ENCODE measurements at places on chromosomes 6 and 20.

DNA sequence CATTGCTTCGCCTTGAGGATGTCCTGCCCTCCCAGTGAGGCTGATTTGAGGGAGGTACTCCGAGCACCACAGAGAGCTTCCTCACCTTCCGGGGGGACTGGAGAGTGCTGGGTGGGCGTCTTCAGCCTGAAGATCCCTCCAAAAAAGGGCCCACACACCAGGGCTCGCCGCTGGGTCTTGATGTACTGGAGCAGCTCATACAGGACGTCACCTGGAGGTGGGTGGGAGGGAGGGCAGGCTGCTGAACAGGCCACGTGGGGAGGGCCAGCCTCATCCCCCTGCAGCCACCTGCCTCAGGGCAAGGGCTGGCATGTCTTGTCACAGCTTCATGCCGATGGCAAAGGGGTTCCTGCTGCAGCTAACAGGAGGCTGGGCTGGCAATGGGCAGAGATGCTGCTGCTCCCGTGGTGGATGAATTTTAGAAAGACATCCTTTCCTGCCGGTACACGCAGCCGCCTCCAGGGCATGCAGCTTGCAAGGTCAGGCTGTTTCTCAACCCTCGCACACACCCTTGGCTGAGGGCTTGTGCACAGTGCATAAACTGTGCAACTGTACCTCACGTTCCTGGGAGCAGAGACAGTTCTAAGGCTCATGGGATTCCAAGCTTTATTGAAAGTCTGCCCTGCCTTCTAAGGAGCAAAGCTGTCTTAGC lies 14.0 kb downstream of the ETV7 start:
- DNase-seq, result no peak

- DNase-seq, result no peak
These were observed 117.9 kb upstream of the THBS2 start for GRCh38 chr6:169371344-169372127.

DNA sequence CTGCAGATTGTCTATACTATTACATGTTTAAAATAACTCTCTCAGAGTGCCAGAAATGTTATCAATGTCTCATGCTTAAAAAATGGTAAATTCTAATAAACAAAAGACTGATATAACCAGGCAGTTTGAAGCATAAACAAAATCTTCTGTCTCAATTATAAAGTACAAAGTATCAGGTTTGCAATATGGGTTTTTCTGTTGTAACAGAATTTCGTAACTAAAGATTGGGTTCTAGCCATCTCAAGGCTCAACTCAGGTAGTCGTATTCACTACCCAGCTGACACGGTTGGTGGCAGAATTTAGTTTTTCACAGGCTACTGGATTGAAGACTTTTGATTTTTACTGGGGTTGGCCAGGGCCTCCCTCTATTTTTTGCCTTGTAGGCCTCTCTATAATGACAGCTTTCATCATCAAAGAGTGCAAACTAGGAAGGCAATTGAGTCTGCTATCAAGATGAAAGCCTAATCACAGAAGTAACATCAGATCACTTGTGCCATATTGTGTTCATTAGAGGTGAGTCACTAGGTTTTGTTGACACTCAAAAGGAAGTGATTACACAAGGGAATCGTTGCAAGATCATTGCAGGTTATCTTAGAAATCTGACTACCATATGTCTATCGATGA lies 3.6 kb downstream of the CYP39A1 start:
- DNase-seq, result no peak

DNA sequence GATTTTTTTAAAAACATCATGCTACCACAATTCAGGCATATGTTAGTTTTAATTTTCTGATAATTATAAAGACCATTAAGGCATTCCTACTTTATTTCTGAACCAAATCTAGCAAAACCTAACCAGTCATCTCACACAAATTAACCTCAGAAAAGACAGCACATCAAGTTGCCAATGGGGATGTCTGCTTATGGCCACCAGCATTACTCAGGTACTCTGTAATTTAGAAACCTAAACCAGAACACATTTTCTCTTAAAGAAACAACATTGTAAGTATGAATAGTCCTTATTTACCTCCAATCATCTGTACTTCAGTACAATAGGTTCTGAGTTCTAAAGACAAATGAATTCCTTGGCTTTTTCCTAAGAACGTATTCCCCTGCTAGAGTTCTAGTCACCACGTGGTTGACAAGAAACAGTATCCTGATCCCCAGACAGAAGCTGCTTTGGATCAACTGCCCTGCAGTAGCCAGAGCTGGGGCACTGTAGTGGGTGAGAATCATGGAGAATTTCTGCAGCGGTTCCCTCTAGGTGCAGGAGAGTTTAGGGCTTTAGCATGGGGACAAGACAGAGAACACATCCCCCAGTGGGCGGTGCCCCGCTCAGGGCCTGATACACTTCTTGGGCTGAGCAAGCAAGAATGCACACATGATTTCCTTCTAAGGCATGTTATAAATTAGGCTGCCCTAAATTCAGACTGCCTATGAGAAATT lies 15.4 kb downstream of the GCLC start:
- no peak for DNase-seq

- no peak for DNase-seq
These were observed 229.8 kb downstream of the SOX4 start for GRCh38 chr6:21823371-21823770.

DNA sequence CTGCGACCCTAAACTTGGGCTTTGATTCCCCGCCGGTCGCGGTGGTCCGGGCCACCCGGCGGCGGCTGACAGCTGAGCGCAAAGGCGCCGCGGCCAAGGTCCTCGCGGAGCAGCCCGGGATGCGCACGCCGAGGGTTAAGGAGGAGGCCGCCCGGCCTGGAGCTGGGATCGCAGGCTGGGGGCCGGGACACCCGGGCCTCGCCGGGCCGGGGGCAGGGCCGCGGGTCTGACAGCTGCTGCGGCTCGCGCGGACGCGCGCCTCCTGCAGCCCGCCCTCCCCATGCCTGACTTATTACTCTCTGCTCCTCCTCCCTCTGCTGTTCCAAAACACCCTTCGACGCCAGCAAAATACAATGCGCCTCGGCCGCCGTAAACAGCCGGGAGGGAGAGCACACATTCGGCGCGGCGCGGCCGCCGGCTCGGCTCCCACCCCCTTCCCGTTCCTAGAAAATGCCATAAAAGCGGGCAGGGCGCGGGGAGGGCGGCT lies 746 bp downstream of the BACH2 start:
- DNase-seq, result no peak

- no peak for DNase-seq
These were observed 733.0 kb downstream of the GRIK2 start for GRCh38 chr6:102126488-102126887.

GRCh38 chr6:11356404-11357155 lies 124.1 kb upstream of the NEDD9 start:
- DNase-seq, result no peak

GRCh38 chr20:11119573-11119972 lies 445.8 kb upstream of the JAG1 start:
- DNase-seq, result no peak

GRCh38 chr6:143525356-143525755 lies 13.8 kb upstream of the FUCA2 start:
- DNase-seq, result no peak

DNA sequence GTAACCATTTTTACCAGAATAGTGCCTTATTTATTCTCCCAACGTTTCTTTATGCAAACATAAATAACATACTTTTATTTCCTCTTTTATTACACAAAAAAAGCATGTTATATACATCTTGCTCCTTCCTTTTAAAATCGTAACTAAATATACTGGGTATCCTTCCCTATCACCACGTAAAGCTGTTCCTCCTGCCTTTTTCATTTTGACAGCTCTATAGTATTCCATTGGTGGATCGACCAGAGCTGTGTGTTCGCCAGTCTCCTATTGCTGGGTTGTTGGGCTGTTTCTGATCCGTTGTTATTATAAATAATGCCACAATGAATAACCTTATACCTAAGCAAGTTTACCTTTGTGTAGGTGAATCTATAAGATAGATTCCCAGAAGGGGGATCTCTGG lies 46.9 kb upstream of the DDR1 start:
- DNase-seq, result no peak

- DNase-seq, result no peak
These were observed 212.9 kb downstream of the PAX1 start for GRCh38 chr20:21918398-21918797.

DNA sequence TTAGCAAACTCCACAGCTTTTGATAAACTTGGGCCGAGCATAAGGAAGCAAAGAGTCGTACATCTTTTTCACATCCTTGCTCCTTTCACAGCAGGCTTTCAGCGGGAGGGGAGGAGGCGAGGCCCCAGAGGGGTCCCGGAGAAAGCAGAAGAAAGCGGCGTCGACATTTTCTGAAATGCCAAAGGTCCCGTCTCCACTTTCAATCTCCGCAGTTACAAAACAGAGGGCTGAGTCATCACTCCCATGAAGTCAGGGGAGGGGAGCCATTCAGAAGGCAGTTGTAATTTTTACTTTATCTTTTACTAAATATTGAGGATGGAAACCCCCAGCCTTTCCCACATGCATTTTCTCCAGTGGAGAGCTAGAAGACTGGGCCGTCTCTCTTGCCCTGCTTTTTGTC lies 174.2 kb upstream of the THBS2 start:
- no peak for DNase-seq

DNA sequence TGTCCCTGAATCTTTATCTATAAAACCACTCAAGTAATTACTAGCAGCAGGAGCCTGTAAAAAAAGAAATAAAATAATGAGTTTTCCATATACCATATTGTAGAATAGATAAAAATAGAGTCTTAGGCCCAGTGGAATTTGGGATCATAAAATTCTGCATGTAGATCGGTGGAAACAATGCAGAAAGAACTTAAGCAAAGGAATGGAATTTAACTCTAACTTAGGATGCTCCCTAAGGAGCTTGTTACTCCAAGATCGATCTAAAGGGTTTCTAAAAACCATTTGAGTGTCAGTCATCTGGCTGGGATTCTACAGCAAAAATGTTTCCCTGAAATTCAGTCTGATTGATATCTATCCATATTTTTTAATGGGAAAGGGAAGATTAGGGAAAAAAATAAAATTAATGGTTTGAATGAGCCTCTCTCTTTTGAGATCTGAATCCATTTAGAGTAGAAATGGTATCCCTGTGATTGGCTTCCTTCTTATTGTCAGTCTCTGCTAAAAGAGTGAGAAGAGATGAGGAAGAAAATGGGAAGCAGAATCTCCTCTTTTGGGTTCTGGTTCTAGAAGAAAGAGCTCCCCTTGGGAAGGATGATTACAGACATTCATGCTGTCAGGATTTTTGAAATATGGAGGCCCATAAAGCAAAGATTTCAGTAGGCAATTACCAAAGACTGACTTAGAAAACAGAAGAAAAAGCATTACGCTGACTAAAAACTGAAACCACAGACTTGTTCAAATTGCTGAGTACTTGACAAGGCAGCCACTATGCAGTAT lies 564.3 kb upstream of the MARCKS start:
- no peak for DNase-seq

GRCh38 chr6:69456086-69456485 lies 340.7 kb downstream of the LMBRD1 start:
- no peak for DNase-seq

GRCh38 chr20:25464501-25465242 lies 57.2 kb downstream of the GINS1 start:
- no peak for DNase-seq

GRCh38 chr20:25252686-25253421 lies 5.0 kb downstream of the PYGB start:
- no peak for DNase-seq

DNA sequence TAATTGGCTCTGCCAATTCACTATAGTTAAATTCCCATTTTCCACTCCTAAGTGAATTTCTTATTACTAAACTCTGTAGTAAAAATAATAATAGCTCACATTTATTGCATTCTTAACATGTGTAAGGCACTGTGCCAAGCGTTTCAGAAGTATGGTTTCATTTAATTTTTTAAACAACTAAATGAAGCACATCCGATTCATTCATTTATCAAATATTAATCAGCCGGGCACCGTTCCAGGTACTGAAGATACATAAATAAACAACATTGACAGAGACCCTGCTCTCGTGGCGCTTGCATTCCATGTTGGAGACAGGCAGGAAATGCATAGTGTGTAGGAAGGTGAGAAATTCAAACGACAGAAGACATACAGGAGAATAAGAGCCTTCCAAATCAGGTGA lies 423.2 kb upstream of the JARID2 start:
- DNase-seq, result no peak

- DNase-seq, result no peak
These were observed 123.1 kb upstream of the GJE1 start for GRCh38 chr6:142009647-142010046.

GRCh38 chr20:32343439-32343838 lies 14.7 kb upstream of the ASXL1 start:
- DNase-seq, result no peak

DNA sequence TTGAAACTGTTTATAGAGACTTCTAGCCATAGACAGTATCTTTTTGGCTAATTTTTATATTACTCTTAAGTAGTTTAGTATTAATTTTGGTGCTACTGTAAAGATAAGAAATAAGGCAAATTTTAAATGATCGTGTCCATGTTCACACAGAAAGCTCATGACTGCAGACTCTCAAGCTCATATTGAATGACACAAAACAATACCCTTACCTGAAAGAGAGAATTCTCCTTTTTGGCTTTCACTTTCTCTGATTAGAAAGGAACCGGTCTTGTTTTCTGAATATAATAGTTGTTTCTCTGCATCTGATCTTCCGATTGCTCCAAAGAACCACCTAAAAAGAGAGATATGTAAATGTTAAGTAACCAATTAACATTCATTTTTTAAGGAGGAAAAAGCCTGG lies 57.0 kb downstream of the FRK start:
- no peak for DNase-seq

GRCh38 chr6:160253714-160254113 lies 4.9 kb downstream of the SLC22A2 start:
- no peak for DNase-seq

DNA sequence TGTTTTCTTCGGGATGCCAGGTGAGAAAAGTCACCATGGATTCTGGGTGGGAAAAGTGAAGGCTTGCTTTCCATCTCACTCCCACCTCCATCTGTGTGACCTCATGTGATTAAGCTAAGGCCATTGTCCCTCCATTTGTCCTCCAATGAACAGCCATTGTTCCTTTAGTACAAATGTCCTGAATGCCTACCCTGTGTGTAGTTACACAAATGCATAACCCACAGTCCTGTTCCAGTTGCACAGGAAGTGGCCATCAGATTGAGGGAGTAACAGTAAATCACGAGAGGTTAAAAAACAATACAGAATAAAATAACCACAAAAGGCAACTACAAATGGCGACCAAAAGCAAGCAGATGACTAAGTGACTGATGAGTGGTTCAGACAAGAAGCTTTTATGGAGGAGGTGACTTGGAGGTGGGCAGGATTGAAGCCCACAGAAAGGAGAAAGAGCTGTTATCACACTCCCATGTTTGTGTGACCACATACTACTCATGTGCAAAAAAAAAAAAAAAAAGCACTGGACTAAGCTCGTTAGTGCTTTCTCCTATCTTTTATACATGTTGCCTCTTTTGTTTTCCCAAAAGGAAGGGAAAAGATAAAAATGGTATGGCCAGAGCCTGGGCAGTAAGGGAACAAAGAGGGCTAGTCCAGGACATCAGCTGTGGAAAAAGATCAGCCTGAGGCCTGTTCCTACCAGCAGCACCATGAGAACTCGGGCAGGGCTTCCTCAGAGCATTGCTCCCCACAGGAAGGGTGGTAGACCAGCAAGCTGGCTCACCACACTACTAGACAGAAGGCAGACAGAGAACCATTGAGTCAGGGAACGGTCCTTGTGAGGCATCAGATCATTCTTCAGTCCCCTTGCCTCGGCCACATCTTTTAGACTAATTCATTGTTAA lies 111.0 kb downstream of the TFAP2A start:
- DNase-seq, result no peak

GRCh38 chr6:75263401-75263750 lies 19.8 kb upstream of the COX7A2 start:
- DNase-seq, result no peak

- DNase-seq, result no peak
These were observed 50.6 kb downstream of the LAMA4 start for GRCh38 chr6:112203577-112204349.

- no peak for DNase-seq
These were observed 6.4 kb upstream of the PDYN start for GRCh38 chr20:2000285-2000684.
